A549 (cell line): ENCODE measurements at places on chromosomes 16 and 17. TPM values are rescaled to one million over a fixed set of nuclear protein-coding genes. Genes with fewer than 3 reads are reported as not detected.

DNA sequence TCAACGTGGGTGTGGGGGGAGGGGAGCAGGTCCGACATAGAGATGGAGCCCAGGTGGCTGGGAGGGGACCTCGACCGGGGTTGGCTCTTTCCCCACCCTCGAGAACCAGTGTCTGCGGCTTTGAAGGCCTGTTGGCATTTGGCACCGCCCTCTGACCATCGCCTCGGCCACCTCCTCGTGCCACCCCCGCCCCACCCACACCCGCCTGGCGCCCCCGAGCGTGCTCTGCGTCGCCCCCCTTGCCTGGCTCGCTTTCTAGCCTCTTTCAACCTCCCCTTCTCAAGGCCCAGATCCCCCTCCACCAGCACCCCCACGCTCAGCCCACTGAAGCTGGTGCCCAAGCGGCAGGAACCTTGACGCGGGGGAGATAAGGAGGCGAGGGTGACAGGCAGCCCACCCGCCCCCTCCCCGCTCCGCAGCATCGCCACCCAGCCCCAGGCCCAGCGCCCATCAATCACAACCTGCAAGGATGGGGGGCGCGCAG lies 619 bp downstream of the CACNB1 start:
- DNase-seq: peak; percentile 83

- DNase-seq: no peak
Observed at GRCh38 chr17:13583996-13584700, 17.6 kb downstream of the HS3ST3A1 start.

Gene KIF22
- polyA plus RNA-seq: 70.0 to 73.7 TPM (median 72.6 TPM) in 3 replicates

DNA sequence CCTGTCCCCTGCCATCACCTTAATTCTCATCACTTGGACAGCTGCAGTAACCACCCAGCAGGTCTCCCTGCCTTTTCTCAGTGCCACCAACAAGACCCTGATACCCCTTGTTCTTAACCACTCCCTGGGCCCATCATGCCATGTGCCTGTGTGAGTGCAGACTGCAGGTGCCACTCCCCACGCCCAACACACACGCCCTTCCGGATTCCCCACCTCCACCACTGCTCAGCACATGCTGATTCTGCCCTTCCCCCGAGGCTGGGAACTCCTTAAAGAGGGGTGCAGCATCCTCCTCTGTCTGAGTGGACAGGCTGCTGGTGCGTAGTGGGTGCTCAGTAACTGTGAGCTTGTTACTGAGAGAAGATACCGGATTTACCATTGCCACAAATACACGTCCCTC lies 52.4 kb downstream of the PLD6 start:
- no peak for DNase-seq

Gene CTRB2
- polyA plus RNA-seq: not detected in 3 replicates

DNA sequence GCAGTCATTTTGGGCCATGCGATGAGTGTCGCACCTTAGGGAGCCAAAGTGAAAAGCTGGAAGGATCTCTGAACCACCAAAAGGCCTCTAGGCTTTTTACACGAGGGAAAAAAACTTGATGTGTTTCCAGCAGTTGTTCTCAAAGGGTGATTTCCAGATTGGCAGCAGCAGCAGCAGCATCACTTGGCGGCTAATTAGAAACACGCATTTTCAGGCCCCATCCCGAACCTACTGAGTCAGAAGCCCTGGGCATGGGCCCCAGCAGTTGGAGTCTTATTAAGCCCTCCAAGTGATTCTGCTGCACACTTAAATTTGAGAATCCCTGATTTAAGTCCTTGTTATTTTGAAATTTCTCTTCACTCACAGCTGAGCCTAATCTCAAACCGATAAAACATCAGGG lies 25.3 kb upstream of the PYY start:
- no peak for DNase-seq

Gene PRR29
- polyA plus RNA-seq: 0.67 to 1.2 TPM (median 0.68 TPM) in 3 replicates

GRCh38 chr17:77076124-77076830 lies 64.5 kb upstream of the SEC14L1 start:
- no peak for DNase-seq

Gene SSTR5
- 0.06 TPM in 1 of 3 replicates, not detected in the others for polyA plus RNA-seq

GRCh38 chr17:82917699-82918345 lies 78.0 kb upstream of the ZNF750 start:
- peak; percentile 31 for DNase-seq

Gene GRIN2A
- polyA plus RNA-seq: not detected in 3 replicates

- peak; percentile 39 for DNase-seq
Observed at GRCh38 chr16:30142672-30143346, 19.8 kb upstream of the MAPK3 start.

GRCh38 chr16:19170043-19170655 lies 2.1 kb downstream of the SYT17 start:
- DNase-seq: no peak

Gene SULT1A1
- 4.0 to 5.2 TPM (median 4.8 TPM) in 3 replicates for polyA plus RNA-seq
